HuH-7.5 (cell line): ENCODE measurements at places on chromosomes 5 and 9.

DNA sequence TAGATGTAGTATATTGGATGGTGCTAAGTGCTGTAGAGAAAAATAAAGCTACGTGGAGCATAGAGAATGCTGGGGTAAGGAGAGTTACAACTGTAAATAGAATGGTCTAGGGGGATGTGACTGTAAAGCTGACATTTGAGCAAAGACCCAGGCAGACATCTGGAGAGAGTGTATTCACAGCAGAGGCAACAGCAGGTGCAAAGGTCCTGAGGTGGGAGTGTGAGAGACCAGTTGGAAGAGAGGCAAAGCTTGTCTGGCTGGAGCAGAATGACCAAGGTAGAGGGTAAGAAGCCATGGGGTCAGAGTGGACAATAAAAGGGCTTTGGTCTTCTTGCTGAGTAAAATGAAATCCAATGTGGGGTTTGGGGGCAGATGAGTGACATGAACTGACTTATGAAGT is 92.9 kb upstream of the IQGAP2 start:
- no peak for DNase-seq

GRCh38 chr5:19880859-19881436 is 107.1 kb downstream of the CDH18 start:
- DNase-seq: peak; percentile 9

DNA sequence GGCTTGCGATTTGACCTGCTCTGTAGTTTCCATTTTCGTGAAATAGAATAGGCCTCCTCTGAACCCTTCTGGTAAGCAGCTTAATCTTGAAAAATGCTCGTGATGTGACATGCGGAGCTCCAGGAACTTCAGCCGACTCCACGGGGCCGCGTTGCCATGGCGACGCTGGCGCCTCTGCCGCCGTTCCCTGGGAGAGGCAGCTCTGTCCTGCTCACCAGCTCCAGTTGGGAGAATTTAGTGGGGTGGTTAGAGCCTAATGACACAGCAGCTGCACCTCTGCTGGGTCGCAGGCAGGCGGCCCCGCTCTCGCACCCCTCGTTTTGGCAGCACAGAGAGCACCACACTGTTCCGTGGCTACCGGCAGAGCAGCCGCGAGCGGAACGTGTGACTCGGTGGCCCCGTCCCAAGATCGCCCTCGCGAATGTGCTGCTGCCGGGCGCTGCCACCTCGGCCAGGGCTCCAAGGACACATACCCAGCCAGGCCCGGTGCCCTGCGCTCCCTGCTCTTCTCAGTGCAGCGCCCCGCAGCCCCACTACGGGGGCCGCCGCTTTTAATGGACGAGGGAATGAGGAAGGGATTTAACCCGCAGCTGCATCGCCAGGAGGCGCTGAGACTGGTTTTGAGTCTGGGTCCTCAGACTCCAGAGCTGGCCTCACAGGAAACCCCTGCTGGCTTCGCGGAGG is 131.2 kb upstream of the LMX1B start:
- DNase-seq: no peak

DNA sequence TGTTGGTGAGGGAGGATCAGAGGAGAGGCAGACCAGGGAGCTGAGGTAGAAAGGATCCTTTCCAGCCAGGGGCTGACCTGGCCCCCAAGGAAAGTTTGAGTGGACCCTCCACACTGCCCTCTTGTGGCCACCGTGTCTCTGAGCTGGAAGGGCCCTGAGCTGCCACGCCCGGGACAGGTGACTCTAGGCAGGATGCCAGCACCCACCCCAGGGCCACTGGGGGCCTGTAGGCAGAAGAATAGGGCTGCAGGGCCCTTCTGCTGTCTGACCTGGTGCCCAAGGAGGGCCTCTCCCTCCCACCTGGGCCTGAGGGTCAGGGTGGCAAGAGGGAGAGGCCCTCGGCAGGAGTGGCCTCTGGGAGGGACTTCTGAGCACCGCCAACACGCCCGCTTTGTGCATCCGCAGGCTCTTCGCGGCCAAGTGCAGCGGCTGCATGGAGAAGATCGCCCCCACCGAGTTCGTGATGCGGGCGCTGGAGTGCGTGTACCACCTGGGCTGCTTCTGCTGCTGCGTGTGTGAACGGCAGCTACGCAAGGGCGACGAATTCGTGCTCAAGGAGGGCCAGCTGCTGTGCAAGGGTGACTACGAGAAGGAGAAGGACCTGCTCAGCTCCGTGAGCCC is 76.8 kb downstream of the LMX1B start:
- DNase-seq: peak; percentile 92

- no peak for DNase-seq
Measured at GRCh38 chr9:79236466-79236865, 335.3 kb upstream of the TLE4 start.

DNA sequence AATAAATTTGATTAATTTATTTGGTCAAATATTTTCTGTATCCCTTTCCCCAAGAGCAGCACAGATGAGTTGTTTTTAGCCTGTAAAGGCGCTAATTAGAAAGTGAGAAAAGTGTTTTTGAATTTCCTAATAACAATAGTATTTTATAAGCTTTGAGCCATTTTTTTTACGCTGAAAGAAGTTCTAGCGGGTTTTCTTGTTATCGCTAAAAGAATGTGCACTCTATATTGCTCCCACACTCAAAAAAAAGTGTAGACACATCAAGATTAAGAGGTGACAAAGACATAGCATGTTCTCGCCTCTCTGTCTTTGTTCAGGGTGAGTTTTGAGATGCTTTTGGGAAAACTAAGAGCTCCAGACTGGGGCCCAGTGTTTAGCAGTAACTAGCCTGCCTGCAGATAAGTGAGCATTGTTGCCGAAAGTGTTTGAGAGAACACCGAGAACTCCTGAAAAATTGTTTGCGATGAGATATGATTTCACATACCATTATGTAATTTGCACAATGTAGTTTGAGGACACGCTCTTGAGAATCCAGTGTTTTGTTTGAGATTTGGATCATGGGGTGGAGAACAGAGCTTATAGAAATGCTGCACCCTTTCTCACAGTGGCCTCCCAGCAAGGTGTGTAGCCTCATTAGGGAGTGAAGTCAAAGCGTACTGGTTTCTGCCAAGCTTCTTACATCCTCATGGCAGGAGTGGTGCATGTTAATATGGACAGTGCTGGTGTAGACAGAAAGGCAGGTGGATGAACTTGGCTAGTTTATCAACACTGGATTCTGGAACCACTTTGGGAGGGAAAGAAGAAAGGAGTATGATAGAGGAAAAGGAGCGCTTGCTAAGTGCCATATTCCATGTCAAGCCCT is 1.5 kb downstream of the F2R start:
- no peak for DNase-seq

GRCh38 chr9:105291422-105291859 is 47.0 kb downstream of the SLC44A1 start:
- no peak for DNase-seq

DNA sequence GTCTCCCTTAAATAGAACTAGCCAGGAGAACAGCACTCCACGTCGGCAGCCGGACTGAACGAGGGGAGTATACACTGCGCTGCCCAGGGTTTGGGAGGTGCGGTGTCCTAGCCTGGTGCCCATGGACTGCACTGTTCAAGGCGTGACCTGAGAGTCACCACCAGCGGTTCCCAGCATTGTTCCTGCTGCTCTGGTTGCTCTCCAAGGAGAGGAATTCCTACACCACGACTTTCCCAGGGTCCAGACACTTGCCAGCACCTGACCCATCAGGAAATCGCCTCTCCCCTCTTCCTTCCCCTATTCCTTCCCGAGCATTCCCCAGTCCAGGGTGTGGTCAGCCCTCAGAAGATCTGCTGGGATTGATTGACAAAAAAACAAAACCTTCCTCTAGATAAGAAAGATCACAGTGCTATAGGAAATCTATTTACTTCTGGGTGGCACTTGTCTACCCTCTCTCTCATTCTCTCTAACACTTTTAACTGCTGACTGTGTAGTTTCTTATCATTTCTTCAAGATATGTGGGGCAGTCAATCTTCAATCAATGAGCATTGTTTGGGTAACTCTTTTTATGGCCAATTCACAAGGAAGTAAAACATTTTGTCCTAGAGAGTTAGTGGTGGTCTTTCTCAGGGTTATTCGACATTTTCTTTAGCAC is 297.8 kb upstream of the ACTBL2 start:
- DNase-seq: no peak
